ENCODE measurements at places on chromosomes 7 and 10.

DNA sequence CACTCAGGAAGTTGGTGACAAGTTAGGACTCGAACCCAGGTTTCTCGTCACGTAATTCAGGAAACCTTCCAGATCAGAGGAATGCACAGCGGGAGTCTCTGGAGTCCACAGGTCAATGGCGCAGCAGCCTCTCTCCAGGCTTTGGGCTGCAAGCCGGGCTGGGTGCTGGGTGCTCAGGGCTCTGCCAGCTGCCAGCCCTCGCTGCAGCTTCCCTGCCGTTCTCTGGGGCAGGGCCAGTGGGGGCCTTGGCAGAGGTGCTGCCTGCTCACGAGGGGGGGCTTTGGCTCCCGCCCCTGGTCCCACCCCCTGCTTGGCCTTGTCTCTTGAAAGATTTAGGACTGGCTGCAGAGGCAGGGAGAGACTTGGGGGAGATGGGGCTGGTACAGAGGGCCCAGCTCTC is at the start of gene TACR2:
TSS of gene TACR2 (minus strand) at position 224 of the 400 bp plus-strand sequence. CDS start 595 bp downstream, outside the sequence.
- H3K27me3 ChIP-seq, result no peaks in the 10 kb centered on the region
- H3K36me3 ChIP-seq, result no peaks in the 10 kb centered on the region
- H3K27ac ChIP-seq, result no peak within 1 kb of the TSS

GRCh38 chr7:1761774-1762173 is 91.7 kb downstream of the ELFN1 start:
- H3K36me3 ChIP-seq, result no peaks in the 10 kb centered on the region
- no peak overlapping the region for H3K4me3 ChIP-seq
- no peaks in the 10 kb centered on the region for H3K4me1 ChIP-seq
- DNase-seq, result no peak

DNA sequence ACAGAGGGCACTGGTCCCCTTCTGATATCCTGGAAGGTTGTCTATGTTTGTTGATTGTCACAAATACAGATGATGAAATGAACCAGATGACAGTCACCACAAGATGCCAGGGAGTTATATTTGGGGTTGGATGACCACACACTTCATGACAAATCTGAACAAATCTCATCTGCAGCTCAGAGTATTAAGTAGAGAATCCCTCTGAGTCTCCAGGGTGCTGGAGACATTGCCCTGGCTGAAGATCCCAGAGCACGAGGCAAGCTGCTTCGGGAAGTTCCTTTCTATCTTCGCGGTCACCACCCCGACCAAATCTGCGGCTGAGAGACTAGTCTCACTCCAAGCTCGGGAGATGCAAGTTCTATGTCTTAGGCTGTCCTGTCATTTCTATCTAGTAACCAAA is 9.0 kb downstream of the DENND2A start:
- no peaks in the 10 kb centered on the region for H3K27me3 ChIP-seq
- H3K4me1 ChIP-seq, result no peaks in the 10 kb centered on the region
- H3K36me3 ChIP-seq, result no peaks in the 10 kb centered on the region
- H3K27ac ChIP-seq, result no peak overlapping the region

GRCh38 chr7:130364451-130364850 is 15.8 kb upstream of the CPA1 start:
- no peaks in the 10 kb centered on the region for H3K4me1 ChIP-seq
- no peak for DNase-seq

- H3K4me1 ChIP-seq, result peaks cover 31% of the 10 kb centered on the region
- DNase-seq, result no peak
- H3K27me3 ChIP-seq, result peaks cover 29% of the 10 kb centered on the region
- H3K27ac ChIP-seq, result no peak overlapping the region
Measured at GRCh38 chr7:155372782-155373358, 75.2 kb downstream of the INSIG1 start.

GRCh38 chr7:83976302-83976701 is 218.3 kb downstream of the SEMA3A start:
- peak; percentile 24 for DNase-seq
- no peak overlapping the region for H3K4me3 ChIP-seq
- no peaks in the 10 kb centered on the region for H3K27me3 ChIP-seq
- H3K36me3 ChIP-seq, result no peaks in the 10 kb centered on the region
- no peak overlapping the region for H3K27ac ChIP-seq

DNA sequence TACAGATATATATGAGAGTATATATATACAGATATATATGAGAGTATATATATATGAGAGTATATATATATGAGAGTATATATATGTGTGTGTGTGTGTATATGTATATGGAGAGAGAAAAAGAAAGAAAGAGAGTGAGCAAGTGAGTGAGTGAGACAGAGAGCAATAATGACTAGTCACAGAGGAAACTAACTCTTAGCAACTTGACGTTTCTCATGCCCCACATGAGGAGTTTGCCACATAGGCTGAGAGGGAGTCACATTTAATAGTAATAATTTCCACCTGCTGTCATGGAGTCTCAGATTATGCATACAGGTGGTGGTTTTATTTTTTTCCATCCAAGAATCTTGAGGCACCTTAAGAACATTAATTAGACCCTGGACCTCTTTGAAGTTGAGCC is 199.9 kb downstream of the GATA3 start:
- H3K36me3 ChIP-seq, result no peaks in the 10 kb centered on the region
- no peaks in the 10 kb centered on the region for H3K27me3 ChIP-seq
- H3K4me3 ChIP-seq, result no peak overlapping the region
- H3K27ac ChIP-seq, result no peak overlapping the region
- DNase-seq, result no peak

DNA sequence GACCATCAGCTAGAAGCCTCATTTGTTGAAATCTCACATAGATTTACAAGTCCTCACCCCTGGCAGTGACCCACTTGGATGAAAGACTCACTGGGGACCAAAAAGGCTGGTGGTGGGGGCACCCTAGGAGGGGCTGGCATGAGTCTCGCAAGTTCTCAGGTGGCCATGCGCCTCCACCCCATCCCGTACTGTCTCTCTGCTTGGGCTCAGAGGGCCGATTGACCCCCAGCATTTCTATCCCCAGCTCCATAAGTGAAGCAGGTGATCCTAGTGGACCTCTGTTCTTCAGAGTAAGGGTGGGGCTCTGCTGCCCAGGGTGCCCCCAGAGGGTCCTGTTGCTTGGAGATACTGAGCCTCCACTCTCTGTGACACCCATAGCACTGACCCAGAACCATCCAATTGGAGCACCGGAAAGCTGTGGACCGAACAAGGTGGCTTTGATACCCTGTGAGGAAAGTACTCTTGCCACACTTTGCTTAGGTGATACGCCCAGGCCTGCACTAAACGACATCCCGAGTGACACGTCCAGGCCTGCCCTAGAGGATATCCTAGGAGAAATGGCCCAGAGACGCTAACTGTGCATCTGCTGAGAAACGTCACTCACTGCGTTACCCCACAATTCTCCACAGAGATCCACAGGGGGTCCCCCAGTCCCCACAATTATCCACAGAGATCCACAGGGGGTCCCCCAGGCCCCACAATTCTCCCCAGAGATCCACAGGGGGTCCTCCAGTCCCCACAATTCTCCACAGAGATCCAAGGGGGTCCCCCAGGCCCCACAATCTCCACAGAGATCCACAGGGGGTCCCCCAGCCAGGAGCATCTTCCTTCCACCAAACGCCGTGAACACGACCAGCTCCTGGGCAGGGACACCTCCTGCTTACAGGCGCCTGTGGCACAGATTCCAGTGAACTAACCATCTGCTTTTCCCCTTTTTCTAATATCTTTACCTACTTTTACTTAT is 262.9 kb downstream of the PTPRN2 start:
- no peak overlapping the region for H3K4me3 ChIP-seq
- no peaks in the 10 kb centered on the region for H3K27me3 ChIP-seq
- no peaks in the 10 kb centered on the region for H3K4me1 ChIP-seq
- no peak overlapping the region for H3K27ac ChIP-seq

- H3K4me1 ChIP-seq, result no peaks in the 10 kb centered on the region
- no peak overlapping the region for H3K4me3 ChIP-seq
- H3K27ac ChIP-seq, result no peak overlapping the region
- DNase-seq, result no peak
Measured at GRCh38 chr10:84820596-84820995, 492.2 kb downstream of the CCSER2 start.

- no peak for DNase-seq
- no peaks in the 10 kb centered on the region for H3K27me3 ChIP-seq
- H3K27ac ChIP-seq, result no peak overlapping the region
Measured at GRCh38 chr7:88835147-88835728, 39.7 kb upstream of the TEX47 start.

- peaks cover 34% of the 10 kb centered on the region for H3K4me1 ChIP-seq
- peak overlapping the region; percentile 76 for H3K4me3 ChIP-seq
- no peaks in the 10 kb centered on the region for H3K27me3 ChIP-seq
- H3K36me3 ChIP-seq, result no peaks in the 10 kb centered on the region
- DNase-seq, result no peak
- peak overlapping the region; percentile 89 for H3K27ac ChIP-seq
Measured at GRCh38 chr7:922334-923107, 32.0 kb downstream of the ADAP1 start.

Data from CD4-positive, alpha-beta memory T cell (primary cell).